ENCODE measurements at places on chromosomes 7 and 10.

GRCh38 chr10:108582888-108583287, 1340.4 kb downstream of the XPNPEP1 start:
- no peak for DNase-seq

DNA sequence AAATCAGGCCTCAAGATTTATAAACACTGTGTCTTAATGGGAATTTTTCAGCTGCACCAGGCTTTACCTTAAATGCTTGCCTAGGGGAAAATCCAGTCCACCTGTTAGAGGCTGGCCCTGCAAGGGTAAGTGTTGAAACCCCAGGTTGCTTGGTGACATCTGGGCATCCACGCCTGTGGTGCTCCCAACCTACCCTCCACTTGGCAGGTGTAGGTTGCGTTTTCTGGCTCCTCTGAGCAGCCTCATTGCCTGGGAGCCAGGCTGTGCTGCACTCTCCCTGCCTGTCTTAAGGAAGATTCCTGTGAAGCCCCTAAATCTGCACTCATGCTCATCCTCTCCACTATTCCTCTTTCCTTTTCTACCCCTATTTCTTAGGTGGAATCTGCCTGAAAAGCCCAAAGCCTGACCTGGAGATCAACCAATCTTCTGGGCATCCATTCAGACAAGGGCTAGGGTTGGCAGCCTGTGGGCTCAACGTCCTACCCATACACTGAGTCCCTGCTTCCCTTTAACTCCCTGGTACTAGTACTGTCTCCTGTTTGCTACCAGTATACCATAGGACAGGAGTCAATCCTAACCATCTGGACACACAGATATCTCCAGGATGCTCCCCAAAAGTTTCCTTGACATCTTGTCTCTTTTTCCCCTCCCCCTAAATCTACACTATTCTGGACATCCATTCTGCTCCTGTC, 150.4 kb downstream of the PDE1C start:
- no peak for DNase-seq

DNA sequence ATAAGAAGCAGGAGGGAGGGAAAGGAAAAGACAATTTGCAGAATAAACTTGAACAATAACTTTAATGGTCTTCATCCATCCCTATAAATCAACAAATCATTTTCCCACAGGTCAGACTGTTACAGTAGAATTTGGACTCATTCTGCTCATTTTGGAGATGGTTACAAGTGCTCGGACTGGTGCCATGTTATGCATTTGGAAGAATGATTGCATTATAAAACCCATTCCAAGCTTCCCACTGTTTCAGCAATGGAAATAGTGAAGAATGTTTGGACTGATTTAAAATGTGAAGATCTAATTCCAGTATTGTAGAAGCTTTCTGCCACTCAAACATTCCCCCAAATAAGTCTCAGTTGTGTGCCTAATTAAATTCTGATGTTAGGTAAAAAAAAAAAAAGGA, 99.7 kb upstream of the ZEB1 start:
- DNase-seq, result no peak

- no peak for DNase-seq
Measured at GRCh38 chr7:6448943-6449543, 1.3 kb upstream of the DAGLB start.

- DNase-seq, result no peak
Measured at GRCh38 chr10:31836569-31837406, 91.8 kb downstream of the ARHGAP12 start.

DNA sequence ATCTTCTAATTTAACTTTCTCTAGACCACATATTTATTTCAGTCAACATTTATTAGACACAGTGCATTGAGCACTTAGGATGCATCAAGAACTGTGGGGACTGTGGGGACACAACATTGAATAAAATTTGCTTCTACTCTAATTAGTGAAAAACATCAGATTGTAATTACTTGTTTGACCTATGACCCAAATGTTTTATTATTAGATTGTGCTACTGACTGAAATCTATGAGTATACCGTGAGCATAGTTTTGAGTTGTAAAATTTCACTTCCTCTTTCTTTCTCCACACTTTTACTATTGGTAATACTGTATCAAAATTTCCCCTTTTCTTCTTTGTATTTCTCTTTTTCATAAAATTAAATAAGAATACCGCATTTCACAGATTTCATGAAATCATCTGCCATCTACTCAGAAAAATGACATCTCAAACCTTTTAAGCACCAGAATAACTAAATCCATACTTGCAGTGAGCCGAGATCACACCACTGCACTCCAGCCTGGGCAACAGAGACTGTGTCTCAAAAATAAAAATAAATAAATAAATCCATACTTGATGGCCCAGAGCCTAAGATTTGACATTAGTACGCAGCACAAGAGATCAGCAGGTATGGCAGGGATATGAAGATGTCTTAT, 25.4 kb upstream of the INPP5F start:
- no peak for DNase-seq

DNA sequence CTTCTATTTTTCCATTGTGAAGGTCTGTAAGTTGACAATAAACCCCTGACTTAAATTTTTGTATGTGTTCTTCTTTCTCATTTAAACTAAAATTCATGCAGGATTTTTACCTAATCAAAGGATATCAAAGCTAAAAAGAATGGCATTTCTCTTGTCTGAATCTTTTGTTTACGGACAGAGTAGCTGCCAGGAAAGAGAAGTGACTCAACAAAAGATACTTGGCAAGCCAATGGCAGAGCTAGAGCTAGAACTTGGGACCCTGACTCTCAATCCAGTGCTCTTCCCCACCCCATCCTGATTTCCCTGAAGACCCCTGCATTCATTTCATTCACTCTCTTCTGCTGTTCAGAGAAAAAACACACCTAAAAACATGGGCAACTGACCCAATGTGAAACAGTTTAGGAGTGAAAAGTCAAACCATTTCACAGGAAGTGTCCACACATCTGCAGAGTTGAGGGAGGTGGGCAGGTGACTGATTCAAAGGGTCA, 40.2 kb upstream of the PDLIM1 start:
- DNase-seq, result no peak

- DNase-seq, result peak; percentile 39
Measured at GRCh38 chr10:34638406-34639054, 176.6 kb downstream of the PARD3 start.

- no peak for DNase-seq
Measured at GRCh38 chr10:64076322-64076940, 555.2 kb downstream of the REEP3 start.

DNA sequence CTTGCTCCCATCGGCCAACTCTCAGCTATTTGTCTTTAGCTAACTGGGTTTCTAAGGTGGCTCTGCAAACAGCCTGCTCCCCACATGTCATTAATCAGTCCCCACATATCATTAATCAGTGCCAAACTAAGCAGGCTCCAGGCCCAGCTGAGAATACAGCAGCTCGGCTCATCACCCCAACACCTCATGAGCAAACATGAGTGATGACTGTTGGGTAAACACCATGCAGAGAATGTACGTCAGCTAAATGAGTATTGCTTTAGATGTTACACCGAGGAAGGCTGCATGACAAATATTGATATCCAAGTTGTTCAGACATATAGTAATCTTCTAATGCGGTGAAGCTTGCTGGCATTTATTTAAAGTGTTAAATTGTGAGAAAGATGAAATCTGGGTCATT, 187.5 kb upstream of the AOAH start:
- no peak for DNase-seq

- DNase-seq, result no peak
Measured at GRCh38 chr7:69839782-69840181, 241.5 kb downstream of the AUTS2 start.

DNA sequence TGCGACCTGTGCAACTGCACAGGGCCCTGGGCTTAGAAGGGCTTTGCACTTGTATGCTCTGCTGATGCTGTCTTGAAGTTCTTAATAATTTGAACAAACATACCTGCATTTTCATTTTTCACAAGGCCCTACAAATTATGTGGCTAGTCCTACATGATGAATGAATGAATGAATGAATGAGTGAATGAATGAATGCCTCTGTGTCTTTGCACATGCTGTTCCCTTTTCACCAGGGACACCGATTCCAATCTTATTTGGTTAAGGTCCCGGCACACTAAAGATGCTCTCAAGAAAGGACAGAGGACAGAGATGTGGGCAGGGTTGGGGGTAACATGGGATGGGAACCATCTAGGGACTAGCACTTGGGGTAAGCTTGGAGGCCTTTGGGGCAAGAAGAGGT, 39.4 kb upstream of the CHST3 start:
- no peak for DNase-seq

GRCh38 chr10:58028597-58029366, 238.9 kb downstream of the IPMK start:
- DNase-seq, result no peak

DNA sequence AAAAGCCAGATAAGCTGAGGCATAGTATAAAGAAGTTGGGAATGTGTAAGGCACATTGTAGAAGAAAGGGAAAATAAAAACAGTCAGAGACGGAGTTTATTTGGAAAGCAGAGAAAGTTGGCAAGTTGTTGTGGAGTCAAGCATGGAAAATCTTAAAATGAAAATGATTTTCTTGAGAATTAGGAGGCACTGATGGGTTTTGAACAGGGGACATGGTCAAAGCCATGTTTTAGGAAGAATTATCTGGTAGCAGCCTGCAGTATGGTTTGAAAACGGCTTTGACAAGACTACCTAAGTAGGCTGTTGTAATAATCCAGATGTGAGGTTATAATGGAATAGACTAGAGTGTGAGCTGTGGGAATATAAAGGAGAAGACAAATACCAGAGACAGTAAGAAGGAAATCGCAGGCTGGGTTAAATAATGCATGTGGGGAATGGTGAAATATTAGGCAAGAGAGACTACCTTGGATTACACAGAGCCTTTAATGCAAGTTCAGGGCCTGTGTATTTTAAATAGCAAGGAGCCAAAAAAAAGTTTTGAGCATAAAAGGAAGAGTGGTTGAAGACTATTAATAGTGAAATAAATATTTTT, 130.4 kb upstream of the MEOX2 start:
- no peak for DNase-seq

- DNase-seq, result no peak
Measured at GRCh38 chr10:119166118-119166500, 595 bp upstream of the SFXN4 start.

GRCh38 chr7:7127773-7128172, 54.6 kb upstream of the C1GALT1 start:
- DNase-seq, result no peak

- no peak for DNase-seq
Measured at GRCh38 chr7:46810986-46811385, 770.9 kb downstream of the TNS3 start.

DNA sequence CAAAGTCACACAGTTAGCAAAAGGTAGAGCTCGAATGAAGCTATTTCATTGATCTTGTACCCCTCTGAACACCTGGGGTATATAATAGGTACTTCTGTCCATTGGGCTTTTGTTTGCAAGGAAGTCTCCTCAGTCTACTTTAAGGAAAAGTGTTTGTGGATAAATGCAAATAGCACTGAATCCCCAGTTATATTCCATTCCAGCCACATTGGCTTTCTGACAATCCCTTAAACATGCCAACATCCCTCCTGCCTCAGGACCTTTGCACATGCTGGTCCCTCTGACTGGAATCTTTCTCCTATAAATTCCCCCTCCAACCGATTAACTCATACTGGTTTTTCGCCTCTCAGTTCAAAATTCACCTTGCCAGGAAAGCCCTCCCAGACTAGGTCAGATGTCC, 17.1 kb downstream of the DUSP5 start:
- DNase-seq, result no peak

DNA sequence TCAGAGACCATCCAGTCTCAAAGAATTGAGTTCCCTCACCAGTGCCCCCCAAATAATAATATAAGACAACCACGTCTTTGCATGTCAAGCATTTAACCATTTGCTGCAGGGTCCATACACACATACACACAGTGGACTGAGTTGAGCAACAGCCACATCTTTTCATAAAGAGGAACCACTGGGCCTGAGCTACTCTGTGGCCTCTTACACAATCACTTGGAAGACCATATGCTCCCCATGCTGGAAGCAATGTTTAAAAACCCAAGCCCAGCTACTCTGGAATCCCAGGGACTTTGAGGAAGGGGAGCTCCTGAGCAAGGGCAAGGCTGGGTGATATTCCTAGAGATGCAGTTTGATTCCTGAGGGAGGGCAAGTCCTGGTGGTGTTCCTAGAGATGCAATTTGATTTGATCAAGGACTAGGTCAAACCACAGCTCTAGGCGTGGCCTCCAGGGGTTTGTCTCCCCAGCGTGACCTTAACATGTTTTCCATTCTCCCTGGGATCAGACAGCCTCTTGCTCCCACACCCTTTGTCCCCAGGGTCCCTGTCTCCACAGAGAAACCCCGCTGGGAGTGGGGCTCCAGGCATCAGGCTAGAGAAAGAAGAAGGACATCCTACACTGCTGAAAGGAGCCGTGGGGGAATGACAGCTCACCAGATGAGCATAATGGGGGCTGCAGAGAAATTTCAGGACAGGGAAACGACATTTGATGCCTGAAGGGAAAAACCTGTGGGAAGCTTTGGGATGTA, 376.2 kb upstream of the MGMT start:
- no peak for DNase-seq

GRCh38 chr7:85765698-85766298, 578.9 kb upstream of the SEMA3D start:
- DNase-seq, result no peak

DNA sequence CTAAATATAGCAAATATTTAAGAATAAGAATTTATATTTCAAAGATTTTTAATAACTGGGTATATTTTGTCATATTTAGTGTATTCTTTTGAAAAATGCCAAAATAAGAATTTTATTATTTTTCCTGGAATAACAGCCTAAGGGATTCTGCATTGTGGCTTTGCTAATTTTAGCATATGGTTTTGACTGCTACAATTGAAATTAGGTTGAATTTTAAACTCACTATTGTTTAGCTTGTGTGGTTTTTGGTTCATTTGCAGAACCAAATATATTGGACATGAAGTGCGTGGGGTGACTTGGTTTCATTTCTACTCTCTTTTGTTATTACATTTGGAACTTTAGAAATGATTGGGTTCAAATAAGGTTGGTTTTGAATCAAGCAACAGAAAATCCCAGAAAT, 35.5 kb downstream of the ZNF273 start:
- no peak for DNase-seq

GRCh38 chr7:4190010-4190981, 491.8 kb upstream of the FOXK1 start:
- peak; percentile 15 for DNase-seq

DNA sequence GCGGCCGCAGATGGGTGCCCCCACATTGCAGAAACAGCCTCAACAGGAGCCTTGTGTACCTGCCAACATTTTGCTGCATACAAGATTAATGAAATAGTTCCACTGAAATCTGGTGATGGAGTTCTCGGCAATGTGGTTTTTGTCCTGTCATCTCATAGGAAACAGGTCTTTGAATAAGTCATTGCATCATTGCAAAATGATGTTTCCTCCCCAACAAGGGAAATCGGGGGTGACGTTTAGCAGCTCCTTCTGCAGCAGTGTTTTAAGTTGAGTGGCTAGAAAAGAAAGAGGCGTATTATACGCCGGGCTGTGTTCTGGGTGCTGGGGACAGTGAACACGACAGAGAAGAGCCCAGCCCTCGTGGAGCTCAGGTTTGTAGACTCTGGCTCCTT, 177.0 kb downstream of the PRKAG2 start:
- no peak for DNase-seq
